ENCODE measurements at places on chromosomes 11 and 22. TPM values are rescaled to one million over a fixed set of nuclear protein-coding genes. Genes with fewer than 3 reads are reported as not detected.

The TST gene
- 78.3 TPM for total RNA-seq

The DEUP1 gene
- not detected for total RNA-seq

The IGLL1 gene
- not detected for total RNA-seq

The APIP gene
- total RNA-seq: 22.8 TPM

GRCh38 chr11:64331569-64332371, 8.2 kb upstream of the CCDC88B start:
- H3K27me3 ChIP-seq: no peaks in the 10 kb centered on the region
- no peak overlapping the region for H3K4me3 ChIP-seq
- H3K4me1 ChIP-seq: peaks cover 27% of the 10 kb centered on the region
- no peaks in the 10 kb centered on the region for H3K36me3 ChIP-seq

- H3K36me3 ChIP-seq: no peaks in the 10 kb centered on the region
- no peaks in the 10 kb centered on the region for H3K4me1 ChIP-seq
- H3K27me3 ChIP-seq: peaks cover 65% of the 10 kb centered on the region
- no peak overlapping the region for H3K4me3 ChIP-seq
Observed at GRCh38 chr11:126992804-126993111, 7.8 kb downstream of the KIRREL3 start.

DNA sequence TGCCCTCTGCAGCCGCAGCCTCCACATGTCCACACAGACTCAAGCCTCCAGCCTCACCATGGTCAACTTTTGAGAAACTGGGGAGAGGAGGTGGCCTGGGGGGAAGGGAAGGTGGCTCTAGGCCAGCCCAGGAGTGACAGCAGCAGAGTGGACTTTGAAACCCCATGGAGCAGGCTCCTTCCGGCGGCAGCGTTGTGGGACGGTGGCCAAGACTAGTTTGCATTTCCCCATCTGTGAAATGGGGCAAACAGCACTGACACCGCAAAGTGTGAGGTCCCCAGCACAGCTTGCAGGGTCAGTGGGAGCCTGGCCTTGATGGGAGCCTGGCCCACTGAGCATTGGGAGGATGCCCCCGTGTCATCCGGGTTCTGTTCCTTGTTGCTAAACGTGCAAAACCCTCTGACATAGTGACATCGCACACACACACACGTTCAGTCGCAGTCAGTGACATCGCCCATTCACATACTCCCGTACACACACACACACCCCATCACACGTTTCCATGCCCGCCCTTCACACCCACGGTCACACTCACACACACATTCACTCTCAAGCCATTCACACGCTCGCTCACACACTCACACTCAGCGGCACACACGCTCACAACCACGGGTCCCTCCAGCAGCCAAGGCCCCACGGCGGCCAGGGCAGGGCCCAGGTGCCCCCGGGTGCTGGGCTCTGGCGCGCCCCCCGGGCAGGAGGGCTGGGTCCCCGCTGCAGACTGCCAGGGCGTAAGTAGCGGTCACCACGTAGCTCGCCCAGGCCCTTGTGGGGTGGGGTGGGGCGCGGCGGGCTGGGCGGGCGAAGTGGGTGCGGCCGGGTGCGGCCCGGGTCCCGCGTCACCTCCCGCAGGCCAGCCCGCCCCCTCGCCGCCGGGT, 585 bp downstream of the CYB5R3 start:
- peaks cover 39% of the 10 kb centered on the region for H3K4me1 ChIP-seq
- no peaks in the 10 kb centered on the region for H3K27me3 ChIP-seq
- peak overlapping the region; percentile 99 for H3K4me3 ChIP-seq

The TNNT3 gene
- total RNA-seq: 34.6 TPM

- H3K4me3 ChIP-seq: no peak overlapping the region
- H3K36me3 ChIP-seq: no peaks in the 10 kb centered on the region
- no peak overlapping the region for H3K27ac ChIP-seq
- DNase-seq: no peak
- H3K27me3 ChIP-seq: no peaks in the 10 kb centered on the region
Observed at GRCh38 chr11:2569321-2569721, 124.5 kb downstream of the KCNQ1 start.

DNA sequence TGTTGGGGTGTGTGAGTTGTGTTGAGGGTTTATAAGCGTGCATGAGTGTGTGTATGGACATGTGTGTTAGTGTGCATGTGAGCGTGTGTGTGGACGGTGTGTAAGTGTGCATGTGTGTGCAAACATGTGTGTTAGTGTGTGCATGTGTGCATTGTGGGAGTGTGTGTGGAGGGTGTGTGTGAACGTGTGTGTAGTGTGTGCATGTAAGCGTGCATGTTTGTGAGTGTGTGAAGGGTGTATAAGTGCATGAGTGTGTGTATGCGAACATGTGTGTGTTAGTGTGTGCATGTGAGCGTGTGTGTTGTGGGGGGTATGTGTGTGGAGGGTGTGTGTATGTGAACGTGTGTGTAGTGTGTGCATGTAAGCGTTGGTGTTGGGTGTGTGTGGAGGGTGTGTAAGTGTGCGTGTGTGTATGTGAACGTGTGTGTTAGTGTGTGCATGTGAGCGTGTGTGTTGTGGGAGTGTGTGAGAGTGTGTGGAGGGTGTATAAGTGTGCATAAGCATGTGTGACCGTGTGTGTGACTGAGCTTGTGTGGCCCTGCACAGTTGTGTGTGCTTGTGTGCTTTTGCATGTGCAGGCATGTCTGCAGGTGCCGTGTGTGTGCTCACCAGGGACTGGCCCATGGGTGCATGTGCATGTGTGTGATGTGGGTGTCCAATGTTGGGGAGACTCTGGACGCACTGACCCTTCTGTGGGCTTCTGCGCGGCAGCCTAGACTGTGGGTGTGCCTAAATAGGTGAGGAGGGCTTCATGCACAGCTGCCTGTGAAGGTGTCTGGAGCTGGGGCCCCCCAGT, 866.2 kb downstream of the TBC1D22A start:
- H3K27ac ChIP-seq: no peak overlapping the region
- no peaks in the 10 kb centered on the region for H3K4me1 ChIP-seq
- DNase-seq: no peak
- peaks cover 33% of the 10 kb centered on the region for H3K27me3 ChIP-seq
- H3K4me3 ChIP-seq: no peak overlapping the region
- H3K36me3 ChIP-seq: no peaks in the 10 kb centered on the region

The APOBEC3H gene
- total RNA-seq: not detected

- no peak overlapping the region for H3K4me3 ChIP-seq
- no peaks in the 10 kb centered on the region for H3K36me3 ChIP-seq
- H3K4me1 ChIP-seq: no peaks in the 10 kb centered on the region
- H3K27me3 ChIP-seq: no peaks in the 10 kb centered on the region
Observed at GRCh38 chr11:132202621-132203020, 832.2 kb downstream of the NTM start.

- no peak overlapping the region for H3K27ac ChIP-seq
- H3K27me3 ChIP-seq: no peaks in the 10 kb centered on the region
- H3K4me3 ChIP-seq: no peak overlapping the region
- DNase-seq: no peak
Observed at GRCh38 chr11:65008016-65008415, 5.9 kb upstream of the ARL2 start.

- H3K4me3 ChIP-seq: no peak overlapping the region
- no peaks in the 10 kb centered on the region for H3K27me3 ChIP-seq
- peak overlapping the region; percentile 53 for H3K27ac ChIP-seq
Observed at GRCh38 chr11:2940921-2941821, 12.0 kb upstream of the PHLDA2 start.

The CDCA5 gene
- total RNA-seq: 0.50 TPM

The DBX1 gene
- total RNA-seq: not detected

DNA sequence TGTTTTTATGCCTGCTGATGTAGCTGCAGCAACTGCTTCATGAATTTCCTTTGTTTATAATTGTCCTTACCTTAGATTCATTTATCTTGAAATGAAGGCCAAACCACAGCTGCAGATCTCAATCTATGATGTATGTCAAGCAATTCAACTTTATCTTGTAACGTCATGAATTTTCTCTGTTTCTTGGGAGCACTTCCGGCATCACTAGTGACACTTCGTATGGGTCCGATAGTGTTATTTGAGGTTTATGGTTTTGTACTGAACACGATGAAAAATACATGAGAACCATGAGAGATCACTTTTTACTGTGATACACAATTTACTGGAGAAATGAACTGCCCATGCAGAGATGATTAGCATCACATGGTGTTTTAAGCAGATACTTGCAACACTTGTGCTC, 98.5 kb downstream of the CSTPP1 start:
- no peak for DNase-seq
- H3K36me3 ChIP-seq: no peaks in the 10 kb centered on the region
- no peaks in the 10 kb centered on the region for H3K4me1 ChIP-seq
- H3K27me3 ChIP-seq: no peaks in the 10 kb centered on the region

The SLC22A25 gene
- not detected for total RNA-seq

DNA sequence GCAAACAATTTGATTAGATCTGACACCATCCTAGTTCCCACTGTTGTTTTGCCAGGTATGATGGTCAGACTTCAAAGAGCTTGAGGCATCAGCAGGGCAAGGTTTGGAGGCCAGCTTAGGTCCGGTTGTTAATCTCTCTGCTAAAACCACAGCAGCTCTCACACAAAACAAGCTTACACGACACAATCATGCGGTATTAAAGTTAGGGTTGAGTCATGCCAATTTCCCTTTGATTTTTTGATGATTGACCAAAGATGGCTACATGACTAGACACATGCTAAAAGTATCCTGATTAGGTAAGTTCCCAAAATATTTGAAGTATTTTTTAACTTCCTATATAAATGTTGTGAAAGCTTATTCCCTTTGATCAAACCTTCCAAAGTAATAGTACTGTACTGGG, 145.9 kb downstream of the ELP4 start:
- no peaks in the 10 kb centered on the region for H3K27me3 ChIP-seq
- no peak overlapping the region for H3K4me3 ChIP-seq
- no peaks in the 10 kb centered on the region for H3K4me1 ChIP-seq

The HMOX1 gene
- 6.5 TPM for total RNA-seq

DNA sequence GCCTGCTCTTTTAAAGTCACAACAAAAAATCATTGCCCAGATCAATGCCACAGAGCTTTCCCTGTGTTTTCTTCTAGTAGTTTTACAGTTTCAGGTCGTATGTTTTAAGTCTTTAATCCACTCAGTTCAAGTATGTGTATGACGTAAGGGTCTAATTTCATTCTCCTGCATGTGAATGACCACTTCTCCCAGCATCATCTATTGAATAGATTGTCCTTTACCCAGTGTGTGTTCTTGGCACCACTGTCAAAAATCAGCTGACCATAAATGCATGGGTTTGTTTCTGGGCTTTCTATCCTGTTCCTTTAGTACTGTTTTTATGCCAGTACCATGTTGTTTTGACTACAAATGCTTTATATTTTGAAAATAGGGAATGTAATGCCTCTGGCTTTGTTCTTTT, 28.1 kb downstream of the INTS4 start:
- no peaks in the 10 kb centered on the region for H3K27me3 ChIP-seq
- peaks cover 49% of the 10 kb centered on the region for H3K36me3 ChIP-seq
- no peak for DNase-seq
- H3K4me3 ChIP-seq: no peak overlapping the region
- no peak overlapping the region for H3K27ac ChIP-seq
- no peaks in the 10 kb centered on the region for H3K4me1 ChIP-seq

- no peak overlapping the region for H3K27ac ChIP-seq
- H3K27me3 ChIP-seq: no peaks in the 10 kb centered on the region
- H3K36me3 ChIP-seq: no peaks in the 10 kb centered on the region
- no peaks in the 10 kb centered on the region for H3K4me1 ChIP-seq
- no peak for DNase-seq
Observed at GRCh38 chr11:63404161-63404935, 34.8 kb downstream of the SLC22A9 start.

The CNIH2 gene
- 0.45 TPM for total RNA-seq

The LRRN4CL gene
- 2.8 TPM for total RNA-seq

DNA sequence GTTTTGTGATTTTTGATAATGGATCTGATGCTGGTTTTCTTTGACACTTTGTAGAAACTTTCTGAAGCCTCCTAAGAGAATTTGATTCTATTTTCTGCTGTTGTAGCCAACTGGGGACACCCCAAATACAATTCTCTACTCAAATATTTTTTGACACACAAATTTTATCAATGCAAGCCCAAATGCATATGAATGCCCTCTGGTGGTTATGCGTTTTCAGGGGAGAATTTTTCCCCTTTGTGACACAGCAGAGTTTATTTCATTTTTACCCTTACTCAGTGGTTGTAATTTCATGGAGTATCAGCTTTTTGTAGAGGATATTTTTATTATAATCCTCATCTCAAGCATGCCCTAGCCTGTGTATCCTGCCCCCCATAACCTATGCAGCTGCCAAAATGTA, 44.7 kb upstream of the MTMR2 start:
- H3K4me3 ChIP-seq: no peak overlapping the region
- H3K4me1 ChIP-seq: no peaks in the 10 kb centered on the region
- H3K27ac ChIP-seq: no peak overlapping the region
- no peaks in the 10 kb centered on the region for H3K27me3 ChIP-seq
- DNase-seq: no peak
- no peaks in the 10 kb centered on the region for H3K36me3 ChIP-seq

- H3K4me3 ChIP-seq: no peak overlapping the region
- DNase-seq: no peak
- no peaks in the 10 kb centered on the region for H3K36me3 ChIP-seq
- peaks cover 16% of the 10 kb centered on the region for H3K27me3 ChIP-seq
- peaks cover 10% of the 10 kb centered on the region for H3K4me1 ChIP-seq
Observed at GRCh38 chr22:39958949-39959639, 1.1 kb upstream of the TMA7B start.

DNA sequence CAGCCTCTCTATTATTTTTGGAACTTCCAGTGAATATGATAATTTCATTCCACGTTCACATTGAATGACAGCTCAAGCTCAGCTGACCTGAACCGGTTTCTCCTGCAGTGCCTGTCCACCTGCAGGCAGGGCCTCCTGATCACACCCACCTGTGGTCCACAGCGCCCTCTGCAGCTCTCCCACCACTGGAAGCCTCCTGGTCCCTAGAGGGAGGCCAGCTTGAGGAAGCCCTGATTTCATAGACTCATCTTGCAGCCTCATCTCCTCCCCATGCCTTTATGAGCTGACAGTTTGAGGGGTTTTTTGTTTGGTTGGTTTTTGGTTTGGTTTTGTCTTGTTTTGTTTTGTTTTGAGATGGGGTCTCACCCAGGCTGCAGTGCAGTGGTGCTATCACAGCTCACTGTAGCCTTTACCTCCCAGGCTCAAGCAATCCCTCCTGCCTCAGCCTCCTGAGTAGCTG, 29.9 kb upstream of the MALAT1 start:
- H3K27ac ChIP-seq: no peak overlapping the region
- peaks cover 26% of the 10 kb centered on the region for H3K4me1 ChIP-seq
- peak; percentile 61 for DNase-seq
- H3K36me3 ChIP-seq: no peaks in the 10 kb centered on the region
- H3K27me3 ChIP-seq: no peaks in the 10 kb centered on the region

DNA sequence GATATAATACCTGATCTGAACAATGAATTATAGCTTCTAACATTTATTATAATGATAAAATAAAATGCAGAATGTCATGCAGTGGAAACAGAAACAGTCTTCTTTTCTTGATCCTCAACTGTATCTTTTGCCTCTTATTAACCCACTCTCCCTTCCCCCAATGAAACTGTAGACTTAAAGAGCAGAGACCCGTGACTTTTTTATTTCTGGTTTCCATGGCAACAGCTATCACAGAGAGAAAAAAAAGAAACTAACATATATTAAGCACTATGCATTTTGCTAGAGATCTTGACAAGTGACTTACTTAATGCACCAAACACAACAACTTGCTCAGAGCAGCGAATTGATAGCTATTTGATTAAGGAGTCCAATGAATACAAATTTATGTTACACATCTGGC, 69.3 kb downstream of the RAB38 start:
- no peak for DNase-seq
- H3K4me3 ChIP-seq: no peak overlapping the region
- no peaks in the 10 kb centered on the region for H3K36me3 ChIP-seq
- H3K27ac ChIP-seq: no peak overlapping the region
- H3K27me3 ChIP-seq: no peaks in the 10 kb centered on the region

The CST6 gene
- total RNA-seq: not detected
